Activated CD8-positive, alpha-beta T cell treated with anti-CD3 and anti-CD28 coated beads for 36 hours (primary cell): ENCODE measurements at places on chromosomes 4 and X. TPM values are rescaled to one million over a fixed set of nuclear protein-coding genes. Genes with fewer than 3 reads are reported as not detected.

The VCX2 gene
- not detected for total RNA-seq

The PCDH10 gene
- total RNA-seq, result not detected

The EBP gene
- 159 TPM for total RNA-seq

The LUZP4 gene
- not detected for total RNA-seq

The RNF150 gene
- total RNA-seq, result 0.09 TPM

The VEGFC gene
- total RNA-seq, result not detected

GRCh38 chrX:115719171-115719570, 158.2 kb downstream of the PLS3 start:
- no peak overlapping the region for H3K27ac ChIP-seq
- no peaks in the 10 kb centered on the region for H3K4me1 ChIP-seq

DNA sequence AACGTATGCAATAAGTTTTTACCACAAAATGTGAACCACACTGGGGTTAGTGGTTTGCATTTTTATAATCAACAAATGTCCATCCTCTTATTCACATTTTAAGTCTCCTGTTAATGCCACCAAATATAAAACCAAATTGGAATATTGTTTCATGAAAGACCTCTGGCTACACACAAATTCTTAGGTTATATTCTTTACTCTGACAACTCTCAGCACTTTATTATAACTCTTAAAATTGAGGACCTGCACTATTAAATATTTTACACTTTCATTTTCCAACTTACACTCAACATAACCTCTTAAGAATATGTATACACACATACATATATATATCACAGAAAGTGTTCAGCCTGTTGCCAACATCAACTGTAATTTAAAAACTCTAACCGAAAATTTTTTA, 2.8 kb downstream of the PDE5A start:
- H3K4me3 ChIP-seq, result no peak overlapping the region
- no peak for DNase-seq
- H3K4me1 ChIP-seq, result peaks cover 19% of the 10 kb centered on the region
- H3K36me3 ChIP-seq, result no peaks in the 10 kb centered on the region
- H3K27me3 ChIP-seq, result peaks cover 22% of the 10 kb centered on the region
- H3K27ac ChIP-seq, result no peak overlapping the region

GRCh38 chrX:129525162-129525561, 1.9 kb upstream of the SMARCA1 start:
- no peaks in the 10 kb centered on the region for H3K36me3 ChIP-seq
- H3K27me3 ChIP-seq, result peaks cover 6% of the 10 kb centered on the region
- peaks cover 3% of the 10 kb centered on the region for H3K4me1 ChIP-seq
- H3K4me3 ChIP-seq, result no peak overlapping the region
- no peak for DNase-seq
- no peak overlapping the region for H3K27ac ChIP-seq

DNA sequence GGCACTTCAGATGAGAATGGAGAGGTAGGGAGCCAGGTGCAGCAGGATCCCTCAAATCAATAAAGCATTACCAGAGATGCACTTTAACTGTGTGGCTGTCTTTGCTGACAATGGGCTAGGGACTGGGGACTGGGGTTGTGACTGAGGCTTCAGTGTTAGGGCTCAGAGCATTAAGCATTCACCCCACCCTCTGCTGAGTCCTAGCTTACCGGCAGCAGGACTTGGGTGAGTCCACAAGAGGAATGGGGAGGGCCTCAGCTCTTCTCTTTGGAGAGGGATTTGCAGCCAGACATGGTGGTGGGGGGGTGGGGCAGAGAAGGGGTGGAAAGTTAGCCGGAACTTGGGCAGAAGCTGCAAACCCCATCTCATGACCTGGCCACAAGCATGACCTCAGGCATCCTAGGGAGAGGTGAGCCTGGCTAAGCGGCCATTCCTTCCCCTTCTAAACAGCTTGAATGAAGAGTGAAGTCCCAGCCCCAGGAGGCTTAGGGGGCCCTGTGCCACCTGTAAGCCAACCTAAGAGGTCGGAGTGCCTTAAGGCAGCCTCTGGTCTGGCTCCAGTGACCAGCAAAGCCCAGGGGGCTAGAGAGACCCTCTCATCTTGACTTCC, 78.4 kb downstream of the STARD8 start:
- no peaks in the 10 kb centered on the region for H3K4me1 ChIP-seq
- H3K36me3 ChIP-seq, result no peaks in the 10 kb centered on the region
- no peaks in the 10 kb centered on the region for H3K27me3 ChIP-seq

GRCh38 chr4:20311856-20312255, 60.2 kb downstream of the SLIT2 start:
- no peak for DNase-seq
- no peaks in the 10 kb centered on the region for H3K36me3 ChIP-seq
- H3K27ac ChIP-seq, result no peak overlapping the region

- no peaks in the 10 kb centered on the region for H3K4me1 ChIP-seq
- no peaks in the 10 kb centered on the region for H3K27me3 ChIP-seq
- no peak overlapping the region for H3K4me3 ChIP-seq
- H3K27ac ChIP-seq, result no peak overlapping the region
These were observed 29.8 kb upstream of the ARHGAP24 start for GRCh38 chr4:85445050-85445639.

GRCh38 chr4:131584587-131584986, 1564.5 kb upstream of the PCDH10 start:
- H3K36me3 ChIP-seq, result no peaks in the 10 kb centered on the region
- H3K27ac ChIP-seq, result no peak overlapping the region
- no peak overlapping the region for H3K4me3 ChIP-seq
- no peaks in the 10 kb centered on the region for H3K27me3 ChIP-seq
- DNase-seq, result no peak
- H3K4me1 ChIP-seq, result no peaks in the 10 kb centered on the region

DNA sequence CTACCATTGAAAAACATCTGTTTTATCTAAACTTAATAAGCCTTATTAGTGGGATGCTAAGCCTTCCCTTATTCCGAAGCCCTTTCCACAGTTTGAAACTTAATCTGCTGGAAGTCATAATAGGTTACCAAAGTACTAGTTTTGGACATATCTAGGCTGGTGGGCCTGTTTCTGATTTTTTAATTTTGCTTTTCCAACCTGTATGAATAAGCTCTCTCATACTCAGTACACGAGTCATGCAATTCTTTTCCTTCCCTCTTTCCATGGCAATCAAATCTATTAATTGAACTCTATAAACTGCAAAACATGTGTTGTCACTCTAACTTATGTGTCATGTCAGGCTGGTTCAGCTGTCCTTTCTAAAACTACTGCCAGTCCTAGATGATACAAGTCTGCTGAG, 91.0 kb downstream of the AMMECR1 start:
- no peak for DNase-seq
- H3K4me3 ChIP-seq, result no peak overlapping the region
- H3K27ac ChIP-seq, result peak overlapping the region; percentile 3
- peaks cover 5% of the 10 kb centered on the region for H3K36me3 ChIP-seq

DNA sequence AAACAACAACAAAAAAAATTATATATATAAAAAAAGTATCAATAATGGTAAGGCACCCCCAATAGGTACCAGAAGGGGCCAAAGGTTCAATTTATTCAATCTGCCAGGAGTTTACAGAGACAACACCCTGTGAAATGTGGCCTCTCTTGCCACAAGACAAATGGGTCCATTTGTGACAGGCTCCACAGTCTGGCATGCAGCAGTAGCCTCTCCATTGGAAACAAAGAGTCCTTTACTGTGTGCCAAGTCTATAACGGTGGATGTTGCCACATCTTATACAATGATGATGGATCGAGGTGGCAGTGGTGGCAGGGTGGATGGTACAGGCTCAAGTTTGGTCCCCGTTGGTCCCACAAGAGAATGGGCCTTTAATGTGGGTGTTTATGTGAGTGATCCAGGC, 70.1 kb upstream of the SH3RF1 start:
- H3K4me3 ChIP-seq, result no peak overlapping the region
- no peak for DNase-seq
- H3K4me1 ChIP-seq, result no peaks in the 10 kb centered on the region
- H3K27me3 ChIP-seq, result no peaks in the 10 kb centered on the region
- no peaks in the 10 kb centered on the region for H3K36me3 ChIP-seq
- no peak overlapping the region for H3K27ac ChIP-seq

DNA sequence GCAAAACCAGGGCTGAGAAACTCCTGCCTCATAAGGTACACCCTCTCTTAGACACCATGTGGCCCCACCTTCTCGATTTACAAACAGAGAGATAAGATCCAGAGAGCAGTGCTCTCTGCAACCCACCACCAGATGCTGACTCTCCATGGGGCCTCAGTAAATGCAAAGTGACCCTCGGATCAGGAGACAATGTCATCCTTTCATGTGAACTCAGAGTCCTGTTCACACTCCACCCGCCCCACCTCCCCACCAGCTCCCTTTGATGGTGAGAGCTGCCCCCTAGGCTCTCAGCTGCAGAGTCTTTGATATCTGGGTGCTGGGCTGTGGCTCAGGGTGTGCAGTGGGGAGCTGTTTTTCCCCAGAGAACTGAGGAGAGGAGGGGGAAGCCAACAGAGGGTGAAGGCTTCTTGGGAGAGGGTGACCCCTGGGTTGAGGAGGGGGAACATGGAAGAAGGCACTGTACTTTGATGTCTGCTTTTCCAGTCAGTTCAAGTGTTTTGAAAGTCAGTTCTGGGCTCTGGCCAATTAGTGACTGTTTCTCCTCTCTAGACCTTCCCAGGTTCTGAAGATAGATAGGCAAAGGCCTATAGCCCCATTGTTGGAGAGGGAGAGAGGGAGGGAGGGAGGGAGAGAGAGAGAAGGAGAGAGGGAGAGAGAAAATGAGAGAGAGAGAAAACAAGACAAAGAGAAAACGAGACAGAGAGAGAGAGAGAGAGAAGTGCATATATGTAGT, 88.2 kb downstream of the SCD5 start:
- no peak overlapping the region for H3K4me3 ChIP-seq
- H3K27ac ChIP-seq, result no peak overlapping the region
- no peaks in the 10 kb centered on the region for H3K27me3 ChIP-seq

DNA sequence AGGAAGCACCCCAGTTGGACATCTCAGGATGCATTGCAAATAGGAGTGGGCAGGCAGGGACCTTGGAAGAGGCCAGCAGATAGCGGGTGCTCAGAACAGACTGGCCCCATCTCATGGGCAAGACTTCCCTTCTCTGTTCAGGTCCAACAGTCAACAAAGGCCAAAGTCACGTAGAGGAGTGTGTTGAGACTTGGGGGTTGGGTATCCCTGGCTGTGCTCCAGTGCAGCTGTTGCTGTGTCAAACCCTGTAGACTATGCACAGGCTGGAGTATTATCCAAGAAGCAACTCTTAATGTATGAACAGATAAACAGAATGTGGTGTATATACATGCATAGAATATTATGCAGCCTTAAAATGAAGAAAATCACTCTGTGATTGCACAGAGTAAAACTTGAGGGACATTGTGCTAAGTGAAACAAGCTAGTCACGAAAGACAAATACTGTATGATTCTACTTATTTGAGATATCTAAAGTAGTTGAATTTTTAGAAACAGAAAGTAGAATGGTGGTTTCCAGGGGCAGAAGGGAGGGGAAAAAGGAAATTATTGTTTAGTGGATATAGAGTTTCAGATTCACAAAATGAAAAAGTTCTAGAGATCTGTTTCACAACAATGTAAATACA, 192.1 kb upstream of the LCORL start:
- DNase-seq, result no peak
- no peak overlapping the region for H3K27ac ChIP-seq
- H3K4me1 ChIP-seq, result no peaks in the 10 kb centered on the region
- peaks cover 4% of the 10 kb centered on the region for H3K27me3 ChIP-seq
- no peaks in the 10 kb centered on the region for H3K36me3 ChIP-seq
- no peak overlapping the region for H3K4me3 ChIP-seq

- no peak overlapping the region for H3K4me3 ChIP-seq
- H3K27me3 ChIP-seq, result no peaks in the 10 kb centered on the region
- H3K27ac ChIP-seq, result no peak overlapping the region
- no peaks in the 10 kb centered on the region for H3K4me1 ChIP-seq
- H3K36me3 ChIP-seq, result peaks cover 4% of the 10 kb centered on the region
These were observed 332.3 kb downstream of the PTTG2 start for GRCh38 chr4:38292529-38292928.

GRCh38 chr4:124276461-124276860, 436.1 kb downstream of the ANKRD50 start:
- no peak for DNase-seq
- H3K27me3 ChIP-seq, result peaks cover 4% of the 10 kb centered on the region
- H3K4me1 ChIP-seq, result no peaks in the 10 kb centered on the region

GRCh38 chr4:147194114-147194513, 248.4 kb upstream of the TTC29 start:
- H3K4me1 ChIP-seq, result no peaks in the 10 kb centered on the region
- no peak for DNase-seq
- H3K4me3 ChIP-seq, result no peak overlapping the region
- no peak overlapping the region for H3K27ac ChIP-seq
- H3K27me3 ChIP-seq, result peaks cover 3% of the 10 kb centered on the region

- H3K36me3 ChIP-seq, result no peaks in the 10 kb centered on the region
- H3K27ac ChIP-seq, result no peak overlapping the region
- no peak for DNase-seq
- H3K27me3 ChIP-seq, result peaks cover 2% of the 10 kb centered on the region
These were observed 239.3 kb downstream of the C4orf33 start for GRCh38 chr4:129335276-129335675.

GRCh38 chr4:181168011-181168805, 1075.0 kb upstream of the TENM3 start:
- H3K27me3 ChIP-seq, result no peaks in the 10 kb centered on the region
- no peak overlapping the region for H3K4me3 ChIP-seq
- H3K27ac ChIP-seq, result no peak overlapping the region
- H3K36me3 ChIP-seq, result no peaks in the 10 kb centered on the region
- DNase-seq, result no peak
- no peaks in the 10 kb centered on the region for H3K4me1 ChIP-seq

GRCh38 chr4:21470535-21470934, 478.0 kb downstream of the KCNIP4 start:
- no peaks in the 10 kb centered on the region for H3K36me3 ChIP-seq
- no peak for DNase-seq
- no peaks in the 10 kb centered on the region for H3K27me3 ChIP-seq
- H3K4me3 ChIP-seq, result no peak overlapping the region
- H3K27ac ChIP-seq, result no peak overlapping the region
- H3K4me1 ChIP-seq, result no peaks in the 10 kb centered on the region

- peak overlapping the region; percentile 63 for H3K27ac ChIP-seq
- peaks cover 47% of the 10 kb centered on the region for H3K4me1 ChIP-seq
- peaks cover 7% of the 10 kb centered on the region for H3K36me3 ChIP-seq
- H3K27me3 ChIP-seq, result no peaks in the 10 kb centered on the region
These were observed 3.2 kb downstream of the PDK3 start for GRCh38 chrX:24468245-24468644.

- peaks cover 2% of the 10 kb centered on the region for H3K36me3 ChIP-seq
- DNase-seq, result peak; percentile 6
- H3K27me3 ChIP-seq, result no peaks in the 10 kb centered on the region
- no peaks in the 10 kb centered on the region for H3K4me1 ChIP-seq
- no peak overlapping the region for H3K27ac ChIP-seq
These were observed 283.6 kb downstream of the CFAP299 start for GRCh38 chr4:80619070-80619674.

DNA sequence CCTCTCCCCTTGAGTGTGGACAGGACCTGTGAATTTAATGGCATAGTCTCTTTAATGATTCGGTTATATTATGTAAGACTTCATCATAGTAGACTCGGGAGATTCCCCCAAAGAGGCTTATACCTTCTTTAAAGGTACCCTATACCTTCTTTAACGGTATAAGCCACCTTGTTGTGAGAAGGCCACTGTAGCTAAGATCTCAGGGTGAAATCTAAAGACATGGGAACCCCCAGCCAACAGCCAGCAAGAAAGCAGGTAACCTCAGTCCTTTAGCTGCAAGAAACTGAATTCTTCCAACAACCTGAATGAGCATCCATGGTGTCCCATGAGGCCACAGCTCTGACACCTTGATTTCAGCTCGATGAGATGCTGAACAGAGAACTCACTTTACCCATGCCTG, 931 bp downstream of the DDX60 start:
- H3K4me1 ChIP-seq, result peaks cover 44% of the 10 kb centered on the region
- peak overlapping the region; percentile 93 for H3K27ac ChIP-seq
- no peaks in the 10 kb centered on the region for H3K36me3 ChIP-seq
- no peak for DNase-seq
- H3K4me3 ChIP-seq, result peak overlapping the region; percentile 85
